ENCODE measurements at places on chromosomes 1 and 21.

- DNase-seq: peak; percentile 70
These were observed 17.4 kb upstream of the KCNAB2 start for GRCh38 chr1:6028042-6028850.

- no peak for DNase-seq
These were observed 2157.1 kb downstream of the NCAM2 start for GRCh38 chr21:23155281-23155680.

GRCh38 chr1:40834968-40835545 is 27.1 kb downstream of the CITED4 start:
- DNase-seq: no peak

GRCh38 chr1:75797273-75797588 is 549 bp downstream of the MSH4 start:
- DNase-seq: no peak

GRCh38 chr1:71498542-71498941 is 417.7 kb upstream of the ZRANB2 start:
- no peak for DNase-seq

All from CD4-positive, alpha-beta T cell treated with Interleukin-10 for 1 hour (primary cell).